Stimulated activated CD8-positive, alpha-beta memory T cell treated with anti-CD3 and anti-CD28 coated beads, Interleukin-15, amount 100 ng/mL, for 48 hours (primary cell): ENCODE measurements at places on chromosomes 11 and 22.
A peak's percentile ranks its signal among the peaks of the same experiment; 100 is the strongest.

GRCh38 chr22:30559889-30560288 is 13.3 kb upstream of the SEC14L6 start:
- DNase-seq, result no peak

- DNase-seq, result no peak
These were observed 398.6 kb upstream of the ANO5 start for GRCh38 chr11:21794306-21794705.

DNA sequence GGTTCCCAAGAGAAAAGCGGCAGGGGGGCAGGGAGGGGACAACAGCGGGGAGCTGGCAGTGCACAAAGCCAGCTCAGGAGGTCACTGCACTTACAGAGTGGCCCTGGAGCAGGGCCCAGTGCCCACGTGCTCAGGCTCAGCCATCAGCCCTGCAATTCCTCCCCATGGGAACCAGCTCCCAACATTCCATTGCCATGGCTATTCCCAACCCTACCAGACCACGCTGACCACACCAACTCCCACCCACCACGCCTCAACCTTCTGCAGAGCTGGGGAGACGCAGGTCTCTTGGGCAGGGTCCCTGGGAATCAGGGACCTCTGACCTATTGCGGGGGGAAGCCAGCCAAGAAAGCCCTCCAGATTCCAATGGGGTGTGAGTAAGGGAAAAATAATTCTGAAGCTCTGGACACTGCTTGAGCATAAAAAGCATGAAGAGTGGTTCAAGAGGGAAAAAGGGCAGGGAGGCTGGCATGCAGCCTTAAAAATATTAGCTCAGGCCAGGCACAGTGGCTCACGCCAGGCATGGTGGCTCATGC is 38.3 kb upstream of the TFIP11 start:
- DNase-seq, result no peak

DNA sequence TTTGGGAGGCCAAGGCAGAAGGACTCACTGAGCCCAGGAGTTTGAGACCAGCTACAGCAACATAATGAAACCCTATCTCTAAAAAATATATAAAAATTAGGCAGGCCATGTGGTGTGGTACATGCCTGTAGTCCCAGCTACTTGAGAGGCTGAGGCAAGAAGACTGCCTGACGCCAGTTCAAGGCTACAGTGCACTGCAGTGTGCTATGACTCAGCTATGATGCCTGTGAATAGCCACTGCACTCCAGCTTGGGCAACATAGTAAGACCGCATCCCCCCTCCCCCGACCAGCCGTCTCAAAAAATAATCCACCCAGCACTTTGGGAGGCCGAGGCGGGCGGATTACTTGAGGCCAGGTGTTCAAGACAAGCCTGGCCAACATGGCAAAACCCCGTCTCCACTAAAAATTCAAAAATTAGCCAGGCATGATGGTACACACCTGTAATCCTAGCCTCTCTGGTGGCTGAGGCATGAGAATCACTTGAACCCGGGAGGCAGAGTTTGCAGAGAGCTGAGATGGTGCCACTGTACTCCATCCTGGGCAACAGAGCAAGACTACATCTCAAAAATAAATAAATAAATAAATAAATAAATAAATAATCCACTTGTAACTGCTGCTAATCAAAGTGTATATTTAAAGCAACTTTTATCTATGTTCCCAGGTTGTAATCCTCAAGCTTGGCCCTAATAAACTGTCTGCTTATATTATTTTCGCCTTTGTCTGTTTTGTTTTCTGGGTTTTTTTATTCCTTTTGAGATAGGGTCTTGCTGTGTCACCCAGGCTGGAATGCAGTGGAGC is 7.8 kb downstream of the HPS5 start:
- no peak for DNase-seq

DNA sequence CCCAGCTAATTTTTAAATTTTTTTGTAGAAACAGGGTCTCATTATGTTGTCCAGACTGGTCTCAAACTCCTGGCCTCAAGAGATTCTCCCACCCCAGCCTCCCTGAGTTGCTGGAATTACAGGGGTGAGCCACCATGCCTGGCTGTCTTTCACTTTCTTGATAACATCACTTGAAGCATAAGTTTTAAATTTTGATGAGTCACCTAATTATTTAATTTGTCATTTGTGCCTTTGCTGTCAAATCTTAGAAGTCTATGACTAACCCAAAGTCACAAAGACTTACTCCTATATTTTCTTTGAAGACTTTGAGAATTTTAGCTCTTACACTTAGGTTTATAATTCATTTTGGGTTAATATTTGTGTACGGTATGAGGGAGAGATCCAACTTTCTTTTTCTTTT is 14.5 kb upstream of the MSANTD2 start:
- no peak for DNase-seq

DNA sequence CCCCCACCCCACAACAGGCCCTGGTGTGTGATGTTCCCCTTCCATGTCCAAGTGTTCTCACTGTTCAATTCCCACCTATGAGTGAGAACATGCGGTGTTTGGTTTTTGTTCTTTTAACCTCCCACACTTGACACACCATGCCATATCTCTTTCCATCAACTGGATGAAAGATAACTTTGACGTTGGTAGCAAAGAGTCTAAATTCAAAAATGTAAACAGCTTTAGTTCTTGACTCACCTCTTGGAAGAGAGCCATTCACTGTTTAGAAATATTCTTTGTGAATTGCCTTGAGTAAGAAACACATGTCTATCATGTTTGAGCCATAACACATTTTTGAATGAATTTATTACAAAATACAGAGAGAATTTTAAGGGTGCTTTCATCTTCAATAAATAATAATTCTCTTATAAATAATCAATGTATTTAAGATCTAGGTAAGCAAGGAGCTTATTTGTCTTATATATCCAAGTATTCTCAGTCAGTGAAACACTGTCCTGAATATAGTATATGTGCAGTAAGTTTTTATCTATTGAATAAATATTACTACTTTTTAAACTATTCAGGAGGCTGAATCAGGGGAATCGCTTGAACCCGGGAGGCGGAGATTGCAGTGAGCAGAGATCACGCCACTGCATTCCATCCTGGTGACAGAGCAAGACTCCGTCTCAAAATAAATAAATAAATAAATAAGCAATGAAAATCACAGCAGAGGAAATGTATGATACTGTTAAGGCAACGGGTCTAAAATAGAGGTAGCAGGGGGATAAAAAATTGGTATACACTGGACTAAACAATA is 6.7 kb downstream of the CARD18 start:
- DNase-seq, result no peak

GRCh38 chr22:50169774-50170341 is 673 bp upstream of the PANX2 start:
- DNase-seq, result no peak

DNA sequence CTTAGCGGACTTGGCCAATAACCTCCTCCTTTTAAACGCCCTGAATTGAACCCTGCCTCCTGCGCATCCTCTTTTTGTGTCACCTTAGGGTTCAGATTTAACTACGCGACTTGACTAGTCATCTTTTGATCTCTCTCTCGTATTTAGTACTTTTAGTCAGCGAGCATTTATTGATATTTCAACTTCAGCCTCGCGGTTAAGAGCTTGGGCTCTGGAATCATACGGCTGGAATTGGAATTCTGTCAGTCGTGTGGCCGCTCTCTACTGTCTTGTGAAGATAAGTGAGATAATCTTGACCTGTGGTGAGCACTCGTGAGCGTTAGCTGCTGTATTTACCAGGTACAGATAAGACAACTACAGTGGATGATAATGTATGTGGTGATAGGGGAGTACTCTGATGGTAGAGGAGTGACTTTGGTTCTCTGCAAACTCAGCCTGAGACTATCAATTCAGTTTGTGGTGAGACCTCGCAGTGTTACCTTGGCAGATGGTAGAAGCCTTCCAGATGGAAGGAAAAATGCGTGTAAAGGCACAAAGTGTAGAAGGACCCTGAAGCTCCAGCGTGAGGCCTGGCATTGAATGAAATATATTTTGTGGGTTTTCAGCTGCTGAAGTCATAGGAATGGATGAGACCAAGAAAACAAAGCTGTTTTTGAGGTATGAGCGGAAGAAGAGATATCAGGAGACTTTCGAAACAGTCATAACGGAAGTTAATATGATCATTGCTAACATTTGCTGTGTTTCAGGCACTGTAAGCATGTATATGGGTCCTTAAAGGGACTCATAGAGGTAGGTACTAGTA is 682 bp downstream of the ATM start:
- no peak for DNase-seq

DNA sequence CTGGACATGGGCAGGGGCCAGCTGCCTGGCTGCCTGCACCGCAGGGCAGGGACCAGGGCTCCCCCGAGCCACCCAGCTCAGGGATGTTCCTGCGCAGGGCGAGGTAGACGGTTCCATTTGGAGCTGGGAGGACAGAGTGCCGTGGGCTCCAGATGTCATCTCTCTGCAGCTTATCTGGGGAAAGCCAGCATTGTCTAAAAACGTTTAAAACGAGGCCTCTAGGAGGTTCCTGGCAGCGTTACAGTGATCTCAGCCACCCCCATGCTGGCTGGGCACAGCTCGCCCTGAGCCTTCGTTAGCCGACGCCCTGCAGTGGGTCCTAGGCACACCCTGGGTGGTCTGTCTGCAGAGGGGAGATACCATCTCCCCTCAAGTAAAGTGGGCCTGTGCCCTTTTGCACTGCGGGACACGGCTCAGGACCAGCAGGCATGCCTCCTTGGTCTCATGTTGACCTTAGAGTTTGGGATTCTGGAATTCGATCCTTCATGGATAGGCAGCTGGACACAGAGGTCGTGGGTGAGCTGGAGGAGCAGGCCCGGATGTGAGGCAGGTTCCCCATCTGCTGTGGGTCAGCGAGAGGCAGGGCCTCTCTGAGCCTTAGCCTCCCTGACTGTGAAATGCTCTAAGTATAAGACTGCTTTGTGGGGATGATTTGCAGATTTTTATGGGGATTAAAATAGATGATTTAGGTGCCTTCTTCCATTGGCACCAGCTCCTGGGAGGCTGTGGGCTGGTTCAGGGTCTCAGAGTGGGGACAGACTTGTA is 14.1 kb downstream of the SYNGR1 start:
- no peak for DNase-seq

- no peak for DNase-seq
These were observed 7.7 kb downstream of the UBASH3B start for GRCh38 chr11:122663056-122663740.

DNA sequence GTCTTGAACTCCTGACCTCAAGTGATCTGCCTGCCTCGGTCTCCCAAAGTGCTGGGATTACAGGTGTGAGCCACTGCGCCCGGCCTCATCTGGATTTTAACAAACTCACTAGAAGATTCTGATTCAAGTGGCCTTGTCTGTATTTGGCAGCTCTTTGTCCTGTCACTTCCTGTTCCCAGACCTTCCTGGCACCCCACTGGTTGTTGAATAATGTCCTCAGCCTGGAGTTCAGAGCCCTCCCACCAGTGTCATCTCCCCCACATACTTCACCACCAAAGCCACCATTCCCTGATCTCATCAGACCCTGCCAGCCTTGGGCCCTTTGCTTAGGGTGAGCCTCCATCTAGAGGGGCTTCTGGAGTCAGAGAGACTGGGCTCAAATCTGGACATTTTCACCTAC is 3.3 kb downstream of the PELI3 start:
- no peak for DNase-seq

- DNase-seq, result no peak
These were observed 16.2 kb upstream of the FXYD6 start for GRCh38 chr11:117892651-117893050.

DNA sequence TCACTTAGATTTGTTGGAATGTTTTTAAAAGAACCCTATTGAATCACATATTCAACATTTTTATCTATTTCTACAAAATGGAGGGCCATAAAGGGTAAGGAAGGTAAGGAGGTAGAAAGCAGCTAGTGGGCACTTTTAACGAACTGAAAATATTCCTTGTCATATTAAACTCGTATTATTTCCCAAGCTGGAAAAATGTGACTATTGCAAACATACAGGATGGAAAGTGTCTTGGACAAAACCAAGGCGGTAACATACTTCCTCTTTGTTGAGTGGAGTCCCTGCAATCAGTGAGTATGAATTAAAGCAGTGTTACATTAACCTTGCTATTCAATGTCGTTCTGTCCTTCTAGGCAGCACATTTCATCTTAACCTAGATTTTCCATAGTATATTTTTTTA is 165.6 kb downstream of the RCN1 start:
- DNase-seq, result no peak

GRCh38 chr11:120929664-120930154 is 94.2 kb upstream of the TBCEL start:
- peak; percentile 23 for DNase-seq

DNA sequence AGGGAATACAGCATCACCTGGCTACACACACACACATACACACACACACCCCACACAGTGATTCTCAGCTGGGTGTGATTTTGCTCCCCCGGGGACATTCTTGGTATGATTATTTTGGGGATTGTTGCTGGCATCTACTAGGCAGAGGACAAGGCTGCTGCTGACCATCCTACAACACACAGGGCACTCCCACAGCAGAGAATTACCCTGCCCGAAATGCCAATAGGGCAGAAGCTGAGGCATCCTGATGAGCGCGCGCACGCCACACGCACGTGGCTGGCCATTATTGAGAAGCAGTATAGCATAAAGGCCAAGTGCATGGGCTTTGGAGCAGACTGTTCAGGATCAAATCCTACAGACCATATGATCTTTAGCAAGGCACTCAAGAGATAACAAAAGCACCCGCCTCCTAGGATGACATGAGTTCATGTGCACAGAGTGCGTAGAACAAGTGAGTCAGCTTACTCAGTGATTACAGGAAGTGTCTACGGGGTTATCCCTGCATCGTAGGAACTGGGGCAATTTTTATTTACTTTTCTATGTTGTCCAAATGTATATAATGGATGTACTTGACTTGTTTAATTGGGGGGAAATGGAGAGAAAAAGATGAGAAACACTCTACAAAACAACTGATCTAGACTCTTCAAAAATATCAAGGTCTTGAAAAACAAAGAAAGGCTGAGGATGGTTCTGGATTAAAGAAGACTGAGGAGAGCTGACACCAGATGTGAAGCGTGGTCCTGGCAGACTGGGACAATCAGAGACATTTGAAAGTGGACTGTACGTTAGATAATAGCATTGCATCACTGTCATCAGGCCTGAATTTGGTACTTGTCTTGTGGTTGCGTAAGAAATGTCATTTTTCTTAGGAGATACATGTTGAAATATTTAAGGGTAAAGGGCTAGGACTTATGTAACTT is 7.2 kb upstream of the EHD1 start:
- no peak for DNase-seq

- DNase-seq, result no peak
These were observed 36.0 kb upstream of the APOA1 start for GRCh38 chr11:116873381-116873780.

DNA sequence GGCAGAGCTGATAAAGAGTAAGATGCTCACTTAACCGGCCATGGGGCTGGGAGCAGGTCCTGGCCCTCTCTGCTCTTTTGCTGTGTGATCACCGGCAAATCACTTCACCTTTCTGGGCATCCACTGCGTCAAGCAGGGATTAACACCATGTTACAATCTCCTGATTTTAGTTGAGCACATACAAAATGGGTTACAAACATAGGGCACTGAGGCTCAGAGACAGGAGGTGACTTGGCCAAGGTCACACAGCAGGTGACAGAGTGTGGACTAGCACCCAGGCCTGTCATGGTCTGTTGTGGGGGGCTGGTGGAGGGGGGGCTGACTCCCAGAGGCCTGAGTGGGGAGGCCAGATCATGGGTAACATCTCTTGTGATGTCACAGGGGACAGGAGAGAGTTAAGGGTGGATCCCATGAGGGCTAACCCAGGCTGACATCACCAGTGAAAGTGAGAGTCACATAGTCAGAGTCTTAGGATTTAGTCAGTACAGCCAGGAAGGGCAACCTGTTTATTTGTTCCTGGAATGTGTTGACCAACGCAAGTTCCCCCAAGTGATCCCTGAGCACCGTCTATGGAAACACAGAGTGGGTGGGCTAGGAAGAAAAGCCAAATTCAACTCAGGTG is 27.8 kb downstream of the GDPD5 start:
- DNase-seq, result no peak

- DNase-seq, result no peak
These were observed 23.1 kb upstream of the CHST1 start for GRCh38 chr11:45688472-45689033.

GRCh38 chr11:78381865-78382264 is 35.8 kb downstream of the GAB2 start:
- DNase-seq, result no peak
